8988T (cell line): ENCODE measurements at places on chromosomes 5 and 9.

DNA sequence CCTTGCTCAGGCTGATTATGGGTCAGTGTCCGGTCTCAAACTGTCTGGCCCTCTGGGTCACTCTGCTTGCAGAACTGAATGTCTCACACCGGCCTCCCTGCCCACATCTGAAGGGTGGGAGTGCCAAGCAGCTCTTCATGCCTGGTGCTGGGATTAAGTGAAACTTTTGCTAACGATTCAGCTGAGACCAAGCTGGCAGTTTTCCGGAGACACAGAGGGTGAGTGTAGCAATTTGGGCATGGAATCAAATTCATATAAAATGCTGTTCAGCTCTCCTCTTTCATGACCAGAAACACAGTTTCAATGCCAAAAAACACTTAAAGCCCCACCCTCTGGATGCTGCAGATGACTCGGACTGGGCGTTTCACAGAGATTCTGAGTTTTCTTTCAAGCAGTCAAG is 207.5 kb downstream of the NXNL2 start:
- DNase-seq, result no peak

GRCh38 chr5:158976035-158976434 is 123.7 kb downstream of the EBF1 start:
- no peak for DNase-seq

DNA sequence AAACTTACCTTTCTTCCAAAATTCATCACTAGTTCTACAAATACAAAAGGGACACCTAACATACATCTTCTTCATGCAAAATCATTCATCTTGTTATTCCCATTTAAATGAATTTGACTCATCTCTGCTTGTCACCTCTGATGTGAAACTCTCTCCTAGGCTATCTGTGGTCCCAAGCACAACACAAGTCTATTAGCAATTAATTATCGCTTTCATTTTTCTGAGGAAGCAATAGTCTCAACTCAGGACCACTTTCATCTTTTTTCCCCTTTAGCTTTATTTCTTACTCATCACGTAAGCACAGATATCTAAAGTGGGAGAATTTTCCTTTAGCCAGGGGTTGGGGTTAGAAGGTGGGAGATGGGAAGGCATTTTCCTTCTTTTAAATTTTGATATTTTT is 131.9 kb downstream of the ST8SIA4 start:
- no peak for DNase-seq

- no peak for DNase-seq
Measured at GRCh38 chr5:133738271-133738670, 125.9 kb upstream of the FSTL4 start.

GRCh38 chr5:58933891-58934628 is 351.2 kb downstream of the RAB3C start:
- DNase-seq, result no peak
